ENCODE measurements at places on chromosomes 4 and X.

DNA sequence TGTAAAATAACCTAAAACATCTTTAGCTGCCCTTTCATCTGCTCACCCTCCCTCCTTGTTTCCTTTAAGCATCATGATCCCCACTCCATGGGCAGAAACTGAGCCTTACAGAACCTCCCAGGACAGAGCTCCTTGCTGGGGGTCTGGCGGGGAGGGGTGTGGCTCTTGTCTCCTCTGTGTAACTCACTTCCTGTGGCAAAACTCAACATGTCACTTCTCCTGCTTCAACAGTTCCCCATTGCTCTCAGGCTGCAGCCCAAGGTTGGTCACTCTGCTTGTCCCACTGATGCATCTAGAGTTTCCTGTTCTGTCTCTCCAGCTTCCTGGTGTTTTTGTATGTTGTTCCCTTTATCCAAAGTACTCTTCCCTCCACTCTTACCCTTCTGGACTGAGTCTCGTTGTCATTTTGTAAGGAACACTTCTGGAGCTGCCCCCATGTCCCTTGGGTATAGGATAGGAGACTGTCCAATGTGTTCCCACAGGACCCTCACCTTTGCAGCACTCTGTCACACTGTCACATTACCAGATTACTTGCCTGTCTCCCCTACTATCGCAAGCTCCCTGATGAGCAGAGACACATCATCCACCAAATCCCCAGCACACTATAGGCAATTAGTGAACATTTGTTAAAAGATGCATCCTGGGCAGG, 19.6 kb downstream of the TMEM31 start:
- DNase-seq, result peak; percentile 61

- no peak for DNase-seq
These were observed 22.0 kb downstream of the TNMD start for GRCh38 chrX:100606753-100607152.

DNA sequence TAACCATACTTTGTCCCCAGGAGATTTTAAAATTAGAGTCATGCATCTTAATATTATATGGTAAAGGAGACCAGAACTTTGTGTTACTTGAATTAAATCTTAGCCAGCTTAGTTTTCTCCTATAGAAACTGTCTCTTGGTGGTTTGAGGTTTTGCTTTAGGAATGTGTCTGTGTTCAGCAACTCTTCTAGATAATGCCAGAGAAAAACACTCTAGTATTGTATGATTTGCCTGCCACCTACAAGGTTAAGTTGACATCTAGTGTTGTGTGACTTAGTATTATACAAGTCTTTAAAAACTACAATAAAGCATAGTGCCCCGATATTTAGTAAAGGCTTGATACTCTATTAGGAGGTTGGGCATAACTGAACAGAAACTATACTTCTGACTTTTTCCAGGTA, 2.1 kb downstream of the UGT8 start:
- no peak for DNase-seq

DNA sequence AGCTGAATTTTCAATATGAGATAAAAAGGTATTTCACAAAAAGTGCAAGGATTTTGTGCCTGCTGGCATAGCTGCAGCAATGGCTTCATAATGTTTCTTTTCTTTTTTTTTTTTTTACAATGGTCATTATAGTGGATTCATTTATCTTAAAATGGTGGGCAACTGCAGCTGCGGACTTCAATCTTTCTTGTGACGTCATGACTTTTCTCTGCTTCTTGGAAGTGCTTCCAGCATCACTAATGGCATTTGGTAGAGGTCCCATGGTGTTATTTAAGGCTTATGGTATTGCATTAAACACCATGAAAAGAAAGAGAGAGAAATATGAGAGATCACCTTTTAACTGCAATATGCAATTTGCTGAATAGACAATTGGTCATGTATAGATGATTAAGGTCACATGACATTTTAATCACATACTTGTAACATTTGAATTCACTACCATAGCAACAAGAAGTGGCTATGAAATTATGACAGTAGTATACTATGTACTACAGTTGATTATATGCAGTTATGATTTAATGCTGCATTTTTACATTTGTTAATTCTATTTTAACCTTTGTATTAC, 684.0 kb upstream of the AADAT start:
- DNase-seq, result no peak

DNA sequence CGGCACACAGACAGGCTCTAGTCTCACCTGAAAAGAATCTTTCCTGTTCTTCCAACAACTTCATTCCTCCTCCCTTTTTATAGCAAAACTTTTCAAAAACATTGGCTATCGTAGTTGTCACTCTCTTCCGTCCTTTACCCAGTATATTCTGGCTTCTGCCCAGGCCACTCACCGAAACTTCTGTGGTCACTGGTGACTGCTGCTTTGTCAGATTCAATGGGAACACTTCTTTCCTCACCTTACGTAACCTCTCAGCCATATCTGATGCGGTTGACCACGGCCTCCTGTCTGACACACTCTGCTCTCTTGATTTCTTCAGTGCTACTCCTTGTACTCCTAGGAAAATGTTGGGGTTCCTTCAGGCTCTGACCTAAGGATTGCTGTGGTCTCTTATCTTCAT, 9.2 kb upstream of the RNF150 start:
- DNase-seq, result no peak

DNA sequence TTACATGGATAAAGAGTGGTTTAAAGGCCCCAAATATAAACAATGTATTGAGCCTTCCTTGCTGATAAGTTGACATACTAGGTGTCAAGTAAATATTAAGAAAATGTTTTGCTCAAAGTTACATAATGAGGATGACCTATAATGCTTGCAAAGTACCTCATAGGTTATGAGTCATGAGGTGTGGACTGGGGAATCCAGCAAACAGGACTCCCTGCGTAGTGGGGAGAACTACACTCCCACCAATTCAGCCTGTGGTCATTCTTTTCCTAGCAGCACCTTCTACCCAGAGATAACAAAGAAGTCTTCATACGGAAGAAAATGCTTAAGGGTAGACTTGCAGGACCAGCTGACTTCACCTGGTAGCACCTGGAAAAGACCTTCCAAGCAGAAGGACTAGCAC, 418.9 kb upstream of the CPEB2 start:
- no peak for DNase-seq

GRCh38 chr4:173288296-173288695, 45.9 kb downstream of the HMGB2 start:
- DNase-seq, result peak; percentile 76

Data from NCI-H82 (cell line).